Stimulated activated CD4-positive, alpha-beta T cell treated with anti-CD3 and anti-CD28 coated beads, Interleukin-4, amount 100 ng/mL, for 24 hours (primary cell): ENCODE measurements at places on chromosomes 5 and 9.
A peak's percentile ranks its signal among the peaks of the same experiment; 100 is the strongest.

GRCh38 chr9:17509151-17509550, 69.7 kb upstream of the SH3GL2 start:
- no peak for DNase-seq

GRCh38 chr5:128974567-128974966, 9.3 kb downstream of the SLC27A6 start:
- DNase-seq, result no peak

DNA sequence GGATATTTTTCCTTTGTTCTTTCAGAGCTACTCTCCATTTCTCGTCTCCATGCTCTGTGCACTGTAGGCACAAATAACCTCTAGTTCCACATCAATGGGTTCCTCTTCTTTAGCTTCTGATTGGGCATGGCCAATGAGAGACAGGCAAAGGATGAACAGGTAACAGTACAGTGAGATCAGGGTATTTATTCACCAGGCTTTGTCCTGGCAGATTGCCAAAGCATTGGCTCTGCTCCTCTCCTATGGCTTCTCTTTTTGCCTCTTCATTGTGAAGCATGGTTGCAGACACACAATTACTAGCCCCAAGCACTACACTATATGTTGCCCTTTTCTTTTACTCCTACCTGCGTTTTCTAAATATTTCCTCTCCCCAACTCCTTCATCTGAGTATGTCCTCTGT, 215.1 kb upstream of the ARRDC3 start:
- DNase-seq, result no peak

GRCh38 chr9:135309763-135310125, 169.8 kb upstream of the PPP1R26 start:
- no peak for DNase-seq

GRCh38 chr9:122815544-122815943, 12.8 kb downstream of the PDCL start:
- DNase-seq, result no peak

- no peak for DNase-seq
Measured at GRCh38 chr9:127223810-127224177, 40.8 kb upstream of the GARNL3 start.

DNA sequence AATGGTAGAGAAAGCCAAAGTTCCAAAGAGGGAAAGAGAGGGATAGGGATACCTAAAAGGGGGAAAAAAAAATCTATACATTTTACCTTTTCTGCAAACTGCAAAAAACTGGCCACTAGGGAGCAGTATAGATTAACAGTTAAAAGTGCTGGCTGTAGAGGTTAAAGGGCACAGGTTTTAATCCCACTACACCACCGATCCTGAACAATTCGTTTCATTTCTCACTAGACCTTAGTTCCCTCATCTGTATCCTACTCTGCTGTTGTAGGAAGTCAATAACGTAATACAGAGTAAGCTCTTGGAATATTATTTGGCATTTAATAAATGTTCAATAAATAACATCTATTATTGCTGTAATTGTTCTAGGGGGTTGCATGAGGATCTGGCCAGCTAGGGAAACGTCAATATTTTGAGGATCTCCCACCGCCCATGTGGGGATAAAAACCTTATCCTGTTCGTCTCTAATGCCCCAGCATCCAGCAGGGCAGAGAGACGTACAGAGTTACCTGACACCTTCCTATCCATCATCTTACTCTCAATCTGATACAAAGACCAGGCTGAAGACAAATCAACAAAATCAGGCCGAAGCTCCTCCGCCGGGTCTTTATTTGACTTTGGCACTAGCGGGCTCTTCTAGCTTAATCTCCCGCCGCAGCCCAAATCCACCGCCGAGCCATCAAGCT, 757 bp downstream of the CDC26 start:
- DNase-seq, result peak; percentile 54

DNA sequence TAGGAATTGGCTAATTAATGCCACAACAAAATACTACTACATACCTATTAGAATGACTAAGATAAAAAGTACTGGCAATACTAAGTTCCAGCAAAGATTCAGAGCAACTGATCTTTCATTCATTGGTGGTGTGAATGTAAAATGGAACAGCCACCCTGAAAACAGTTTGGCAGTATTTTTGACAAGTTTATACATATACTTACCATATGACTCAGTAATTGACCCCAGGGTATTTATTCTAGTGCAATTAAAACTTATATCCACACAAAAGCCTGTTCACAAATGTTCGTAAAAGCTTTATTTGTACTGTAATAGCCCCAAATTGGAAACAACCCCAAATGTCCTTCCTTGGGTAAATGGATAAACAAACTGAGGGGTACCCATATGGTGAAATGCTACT, 270.8 kb upstream of the ACTBL2 start:
- DNase-seq, result no peak

DNA sequence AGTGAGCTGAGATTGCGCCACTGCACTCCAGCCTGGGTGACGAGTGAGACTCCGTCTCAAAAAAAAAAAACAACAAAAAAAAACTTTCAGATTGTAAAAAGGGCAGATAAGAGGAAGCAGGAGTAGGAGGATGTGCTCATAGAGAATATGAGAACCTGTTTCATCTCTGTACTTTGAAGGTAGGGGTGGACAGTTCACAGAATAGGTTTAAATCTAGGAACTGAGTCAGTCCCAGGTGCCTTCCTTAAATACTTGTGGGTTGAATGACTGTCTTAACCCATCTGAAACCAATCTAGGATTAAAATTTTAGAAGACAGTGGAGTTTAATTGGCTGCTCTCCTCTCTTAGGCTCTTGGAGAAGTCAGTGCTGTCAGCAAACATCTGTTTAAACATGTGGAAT, 12.4 kb downstream of the POLK start:
- DNase-seq, result no peak

DNA sequence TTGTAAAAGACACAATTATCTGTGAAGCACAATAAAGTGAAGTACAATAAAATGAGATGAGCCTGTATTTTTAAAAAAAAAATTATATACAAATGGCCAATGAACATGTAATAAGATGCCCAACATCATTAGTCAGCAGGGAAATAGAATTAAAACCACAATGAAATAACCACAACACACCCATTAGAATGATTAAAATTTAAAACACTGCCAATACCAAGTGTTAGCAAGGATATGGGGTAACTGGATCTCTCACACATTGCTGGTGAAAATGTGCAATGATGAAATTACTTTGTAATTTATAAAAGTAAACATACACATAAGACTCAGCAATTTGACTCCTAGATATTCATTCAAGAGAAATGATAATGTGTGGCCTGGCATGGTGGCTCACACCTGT, 62.8 kb downstream of the SHOC1 start:
- DNase-seq, result no peak

DNA sequence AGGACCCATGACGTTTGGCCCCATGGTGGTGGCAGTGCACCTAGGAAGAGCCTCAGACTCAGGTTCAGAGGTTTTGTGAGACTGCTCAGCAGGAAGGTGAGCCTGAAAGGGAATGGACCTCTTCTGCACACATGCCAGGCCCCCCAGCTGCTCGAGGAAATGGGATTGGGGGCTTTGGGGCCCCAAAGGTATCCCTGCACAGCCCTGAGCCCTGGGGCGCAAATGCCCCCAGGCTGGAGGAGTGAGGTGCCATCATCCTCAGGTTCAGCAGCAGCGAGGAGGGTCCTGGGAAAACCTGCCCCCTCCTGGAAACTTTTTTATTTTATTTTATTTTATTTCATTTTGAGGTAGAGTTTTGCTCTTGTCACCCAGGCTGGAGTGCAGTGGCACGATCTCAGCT, 171.8 kb upstream of the MVB12B start:
- DNase-seq, result no peak

- DNase-seq, result no peak
Measured at GRCh38 chr9:118215549-118215948, 511.3 kb downstream of the TLR4 start.

DNA sequence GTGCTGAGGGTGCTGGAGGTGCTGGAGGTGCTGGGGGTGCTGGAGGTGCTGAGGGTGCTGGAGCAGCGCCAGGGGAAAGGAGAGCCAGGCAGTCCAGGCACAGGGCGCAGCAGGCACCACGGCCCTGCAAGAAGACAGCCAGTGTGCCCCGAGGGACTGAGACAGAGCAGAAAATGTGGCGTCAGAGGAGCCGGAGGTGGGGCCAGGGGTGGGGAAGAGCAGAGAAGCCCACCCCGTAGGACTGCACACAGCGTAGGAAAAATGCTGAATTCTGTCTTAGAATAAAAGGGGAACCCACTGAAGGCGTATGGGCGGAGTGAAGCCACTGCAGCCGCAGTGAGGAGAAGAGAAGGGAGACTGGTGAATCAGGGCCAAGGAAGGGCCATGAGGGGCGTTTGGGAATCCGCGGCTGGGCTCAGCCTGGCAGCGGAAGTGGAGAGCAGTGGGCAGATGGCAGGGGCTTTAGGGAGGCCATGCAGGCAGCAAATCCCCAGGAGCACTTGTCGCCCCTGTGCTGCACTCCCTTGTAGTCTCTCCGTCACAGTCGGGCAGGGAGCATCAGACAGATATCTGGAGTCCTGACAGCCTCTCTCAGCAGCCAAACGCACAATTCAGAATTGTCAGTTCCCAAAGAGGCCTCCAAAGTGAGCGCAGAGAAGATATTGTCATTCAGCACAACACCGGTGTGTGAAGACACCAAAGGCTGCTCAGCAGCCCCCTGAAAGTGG, 35.9 kb upstream of the LECT2 start:
- DNase-seq, result no peak

DNA sequence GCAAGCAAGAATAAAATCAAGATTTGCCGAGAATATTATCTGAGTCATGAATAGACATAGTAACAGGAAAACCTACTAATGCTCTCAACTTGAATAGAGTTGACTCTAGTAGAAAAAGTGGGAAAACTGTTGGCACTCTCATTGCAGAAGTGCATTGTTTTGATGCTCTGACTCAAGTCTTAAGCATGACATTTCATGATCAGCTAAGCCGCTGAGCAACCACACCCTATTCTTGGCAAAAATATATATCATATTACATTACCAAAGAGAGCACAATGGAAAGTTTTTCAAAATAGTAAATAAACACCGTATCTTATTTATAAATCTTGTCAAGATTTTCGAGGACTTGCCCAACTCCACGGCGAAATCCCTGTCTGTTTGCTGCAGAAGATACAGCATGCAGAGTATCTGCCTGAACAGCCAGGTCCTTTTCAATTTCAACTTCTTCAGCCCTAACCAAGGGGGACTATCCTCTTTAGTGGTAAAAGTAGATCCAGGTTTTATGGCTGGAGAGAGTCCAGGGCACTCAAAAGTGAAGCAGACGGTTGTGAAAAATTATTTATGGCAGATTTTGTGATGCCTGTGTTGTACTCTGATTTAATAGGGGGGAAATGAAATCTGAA, 13.9 kb upstream of the ADAMTSL1 start:
- no peak for DNase-seq

GRCh38 chr5:14247054-14247386, 103.9 kb downstream of the TRIO start:
- DNase-seq, result no peak
